ENCODE measurements at places on chromosomes 1 and 21.

DNA sequence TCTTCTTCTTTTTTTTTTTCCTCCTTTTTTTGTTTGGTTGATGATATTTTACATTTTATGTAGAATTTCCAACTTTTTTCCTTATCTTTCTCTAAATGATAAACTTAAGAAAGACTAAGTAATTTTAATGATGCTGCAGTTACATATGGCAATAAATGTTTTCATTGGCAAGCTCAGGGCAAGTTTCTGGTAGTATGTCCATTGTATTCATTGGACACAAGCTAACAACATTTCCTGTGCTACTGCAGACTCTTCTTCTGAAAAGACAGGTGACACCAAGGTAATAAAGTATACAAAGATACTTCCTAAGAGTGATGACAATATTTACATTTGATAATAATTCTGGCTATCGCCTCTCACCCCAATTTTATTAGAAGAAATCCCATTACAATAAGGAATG is 219.2 kb upstream of the NFIA start:
- no peak for DNase-seq

GRCh38 chr1:98389809-98390208 is 271.7 kb upstream of the SNX7 start:
- no peak for DNase-seq

DNA sequence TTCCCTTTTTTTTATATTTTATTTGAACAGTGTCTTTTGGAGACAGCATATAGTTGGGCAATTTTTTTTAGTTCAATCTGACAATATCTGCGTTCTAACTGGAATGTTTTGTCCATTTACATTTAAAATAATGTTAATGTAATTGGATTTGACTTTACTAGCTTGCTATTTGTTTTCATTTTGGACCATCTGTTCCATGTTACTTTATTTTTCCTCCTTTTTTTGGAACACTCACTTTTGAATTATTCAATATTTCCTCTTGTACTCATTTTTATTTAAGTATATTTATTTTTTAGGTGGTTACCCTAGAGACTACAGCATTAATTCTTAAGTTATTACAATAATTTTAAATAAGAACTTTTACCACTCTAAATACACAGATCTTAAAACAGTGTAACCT is 62.8 kb upstream of the C1orf87 start:
- no peak for DNase-seq

GRCh38 chr1:67997746-67998145 is 52.7 kb downstream of the DIRAS3 start:
- no peak for DNase-seq

DNA sequence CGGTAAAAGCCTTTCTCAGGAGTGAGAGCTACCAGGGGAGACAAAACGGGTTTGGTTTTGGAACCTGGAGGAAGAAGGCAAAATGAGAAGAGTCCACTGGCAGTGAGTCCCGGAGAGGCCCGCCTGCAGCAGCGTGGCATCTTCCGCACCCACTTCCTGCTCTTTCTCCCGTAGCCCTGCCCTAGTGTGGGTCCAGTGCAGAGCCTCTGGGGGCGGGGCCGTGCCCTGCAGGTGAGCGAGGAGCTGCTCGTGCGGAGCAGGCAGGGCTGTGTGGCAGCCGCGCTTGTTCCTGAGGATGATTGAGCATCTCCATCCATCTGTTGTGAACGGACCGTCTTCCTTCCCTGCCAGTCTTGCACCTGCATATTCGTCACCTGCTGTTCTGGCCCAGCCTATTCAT is 66.5 kb downstream of the PEX14 start:
- no peak for DNase-seq

DNA sequence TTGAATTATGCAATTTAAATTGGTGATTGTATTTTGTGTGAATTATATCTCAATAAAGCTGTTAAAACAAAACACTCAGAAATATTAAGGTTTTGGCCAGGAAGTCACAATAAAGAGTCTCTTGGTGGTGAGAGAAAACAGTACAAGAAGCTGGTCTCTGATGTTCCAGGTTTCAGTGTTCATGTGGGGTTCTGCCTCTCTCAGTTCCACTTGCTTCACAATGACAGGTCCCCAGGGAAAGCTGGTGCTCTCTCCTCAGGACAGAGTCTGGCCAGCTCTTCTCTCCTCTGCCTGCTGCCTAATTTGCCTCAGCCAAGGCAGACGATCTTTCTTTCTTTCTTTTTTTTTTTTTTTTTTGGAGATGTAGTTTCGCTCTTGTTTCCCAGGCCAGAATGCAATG is 342.9 kb upstream of the PLXNA2 start:
- DNase-seq, result no peak

- DNase-seq, result no peak
Observed at GRCh38 chr1:211334986-211335385, 8.4 kb downstream of the TRAF5 start.

GRCh38 chr1:53393325-53393792 is 65.5 kb upstream of the LRP8 start:
- peak; percentile 87 for DNase-seq

DNA sequence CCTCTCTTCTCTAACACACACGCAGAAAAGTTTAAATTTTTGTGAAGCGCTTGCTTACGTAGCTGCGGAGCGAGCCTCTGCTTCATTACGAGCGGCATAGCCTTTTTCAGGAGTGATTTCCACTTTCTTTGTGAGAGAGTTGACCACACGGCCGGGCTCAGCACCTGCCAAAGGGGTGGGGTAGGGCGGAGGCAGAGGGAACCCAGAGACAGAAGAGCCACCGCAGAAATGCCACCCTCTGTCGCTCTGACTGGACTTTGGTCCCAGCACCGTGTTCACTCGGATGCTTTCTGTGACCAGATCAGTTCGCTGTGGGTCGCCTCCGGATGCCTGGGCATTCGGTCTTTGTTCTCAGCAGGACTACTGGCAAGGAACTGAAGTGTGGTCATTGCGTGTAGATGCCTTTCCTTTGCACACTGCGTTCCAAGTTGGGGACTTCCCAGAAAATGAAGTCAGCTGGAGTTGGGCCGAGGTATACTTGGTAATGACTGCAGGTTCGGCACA is 883 bp downstream of the CHODL start:
- no peak for DNase-seq

GRCh38 chr1:37282764-37283163 is 191.6 kb upstream of the ZC3H12A start:
- DNase-seq, result no peak

DNA sequence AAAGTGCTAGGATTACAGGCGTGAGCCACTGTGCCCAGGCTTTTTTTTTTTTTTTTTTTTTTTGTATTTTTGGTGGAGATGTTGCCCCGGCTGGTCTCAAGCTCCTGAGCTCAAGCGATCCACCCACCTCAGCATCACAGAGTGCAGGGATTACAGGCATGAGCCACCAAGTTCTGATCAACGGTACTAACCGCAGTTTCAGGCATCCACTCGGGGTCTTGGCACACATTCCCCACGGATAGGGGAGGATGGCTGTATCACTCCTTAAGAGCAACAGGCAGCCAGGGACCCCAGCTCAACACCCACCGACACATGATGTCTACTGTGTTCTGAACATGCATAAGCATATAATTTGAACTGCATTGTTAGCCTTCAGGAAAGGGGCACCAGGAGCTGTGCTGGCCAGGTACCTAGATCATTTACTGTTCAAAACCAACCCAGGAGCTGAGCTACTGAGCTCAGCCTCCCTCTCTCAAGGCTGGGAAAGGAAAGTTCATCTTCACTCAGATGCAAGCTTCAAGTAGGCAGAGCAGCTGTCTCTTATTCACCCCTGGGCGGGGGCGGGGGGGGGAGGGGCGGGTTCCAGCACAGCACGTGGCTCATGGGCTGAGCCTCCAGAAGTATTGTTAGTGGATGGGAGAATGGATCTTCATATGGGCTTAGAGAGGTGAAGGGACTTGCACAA is 24.7 kb downstream of the CAPZB start:
- DNase-seq, result no peak

All from Peyer's patch (tissue), 4 donors.